Activated CD8-positive, alpha-beta memory T cell treated with anti-CD3 and anti-CD28 coated beads, Interleukin-2, amount 10 ng/mL, durations not matched to agents 7 days and 5 days (primary cell): ENCODE measurements at places on chromosomes 2 and 18. TPM values are rescaled to one million over a fixed set of nuclear protein-coding genes. Genes with fewer than 3 reads are reported as not detected.

SLC14A1 gene
- total RNA-seq = 6.8 TPM

MYOM1 gene
- 3.8 TPM for total RNA-seq

TUBA4B gene
- total RNA-seq = not detected

L3MBTL4 gene
- 0.05 TPM for total RNA-seq

ZNF804A gene
- not detected for total RNA-seq

UGT1A3 gene
- total RNA-seq = not detected

MAP4K4 gene
- total RNA-seq = 42.8 TPM

SH3BP4 gene
- 0.12 TPM for total RNA-seq

PAIP2B gene
- total RNA-seq = 1.5 TPM

PTPN2 gene
- total RNA-seq = 82.7 TPM

SERPINB12 gene
- not detected for total RNA-seq

ARHGAP28 gene
- total RNA-seq = not detected

ANXA4 gene
- total RNA-seq = 56.1 TPM

SCG2 gene
- total RNA-seq = 0.12 TPM

GALNT14 gene
- not detected for total RNA-seq

GAL3ST2 gene
- total RNA-seq = 0.20 TPM

MC4R gene
- total RNA-seq = not detected

INHA gene
- not detected for total RNA-seq

- DNase-seq = no peak
These were observed 332.9 kb downstream of the CDH2 start for GRCh38 chr18:27843783-27844777.

- no peak for DNase-seq
These were observed 46.3 kb upstream of the ITGB6 start for GRCh38 chr2:160246356-160246755.

- DNase-seq = no peak
These were observed 3.1 kb downstream of the SLC38A11 start for GRCh38 chr2:164952057-164952702.

DNA sequence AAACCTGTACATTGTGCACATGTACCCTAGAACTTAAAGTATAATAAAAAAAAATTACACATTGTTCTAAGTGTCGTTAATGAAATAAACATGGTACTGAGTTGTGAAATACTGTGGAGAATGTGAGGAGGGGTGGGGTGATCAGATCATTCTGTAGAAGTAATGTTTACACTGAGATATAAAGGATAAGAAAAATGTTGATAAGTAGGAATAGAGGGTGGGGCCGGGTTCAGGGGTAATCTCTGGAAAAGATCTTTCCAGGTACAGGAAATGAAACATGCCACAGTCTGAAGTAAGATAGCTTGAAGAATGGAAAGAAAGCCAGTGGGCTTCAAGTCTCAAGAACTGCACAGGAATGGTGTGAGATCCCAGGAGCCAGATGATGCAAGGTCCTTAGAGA lies 1482.4 kb downstream of the LRP1B start:
- no peak for DNase-seq

- no peak for DNase-seq
These were observed 1775.5 kb upstream of the CELF4 start for GRCh38 chr18:39341129-39341528.

DNA sequence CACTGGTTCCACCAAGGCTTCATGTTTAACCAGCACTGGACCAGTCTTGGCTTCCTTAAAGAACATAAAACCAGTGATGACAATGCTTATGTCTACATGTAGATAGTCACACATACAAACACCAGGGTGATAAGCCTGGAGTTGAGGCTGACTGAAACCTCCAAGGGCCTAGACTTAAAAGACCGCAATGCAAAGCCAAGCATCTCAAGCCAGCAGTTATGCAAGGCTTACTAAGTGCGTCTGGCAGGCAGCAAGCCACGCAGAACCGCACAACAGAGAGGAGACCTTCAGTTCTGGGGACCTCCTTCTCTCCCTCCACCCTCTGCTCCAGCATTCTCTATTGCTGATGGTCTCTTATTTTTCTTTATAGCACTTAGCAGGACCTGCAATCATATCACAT lies 63.2 kb upstream of the ACAA2 start:
- no peak for DNase-seq

DNA sequence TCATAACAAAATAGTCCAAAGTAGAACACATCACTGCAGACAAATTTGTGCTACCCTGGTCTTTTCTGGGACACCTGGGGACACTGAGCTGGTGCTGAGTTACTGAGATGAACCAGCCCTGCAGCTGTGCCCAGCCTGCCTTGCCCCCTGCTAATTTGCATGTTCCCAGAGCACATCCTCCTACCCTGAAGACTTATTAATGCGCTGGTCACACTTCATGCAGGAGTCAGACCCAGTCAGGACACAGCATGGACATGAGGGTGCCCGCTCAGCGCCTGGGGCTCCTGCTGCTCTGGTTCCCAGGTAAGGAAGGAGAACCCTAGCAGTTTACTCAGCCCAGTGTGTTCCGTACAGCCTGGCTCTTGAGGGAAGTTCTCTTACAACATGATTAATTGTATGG lies 1518.3 kb downstream of the RPIA start:
- no peak for DNase-seq

DNA sequence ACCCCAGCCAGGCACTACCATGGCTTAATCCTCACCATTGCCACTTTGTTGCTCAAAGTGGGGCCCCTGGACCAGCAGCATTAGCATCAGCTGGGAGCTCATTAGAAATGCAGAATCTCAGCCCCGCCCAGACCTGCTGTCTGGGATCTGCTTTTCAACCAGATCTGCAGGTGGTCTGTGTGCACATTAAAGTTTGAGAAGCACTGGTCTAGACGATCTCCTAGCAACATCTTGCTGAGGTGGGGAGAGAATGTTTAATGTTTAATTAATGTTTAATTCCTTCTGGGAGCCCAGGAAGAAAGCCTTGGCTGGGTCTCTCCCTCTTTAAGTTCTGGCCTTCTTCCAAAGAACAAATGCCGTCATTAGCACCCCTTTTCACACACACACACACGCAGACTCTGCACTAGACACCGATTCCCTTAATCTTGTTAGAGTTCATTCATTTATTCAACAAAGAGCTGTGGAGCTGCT lies 53.7 kb downstream of the EDAR start:
- DNase-seq = no peak

- no peak for DNase-seq
These were observed 682 bp upstream of the SCLY start for GRCh38 chr2:238060096-238060541.

DNA sequence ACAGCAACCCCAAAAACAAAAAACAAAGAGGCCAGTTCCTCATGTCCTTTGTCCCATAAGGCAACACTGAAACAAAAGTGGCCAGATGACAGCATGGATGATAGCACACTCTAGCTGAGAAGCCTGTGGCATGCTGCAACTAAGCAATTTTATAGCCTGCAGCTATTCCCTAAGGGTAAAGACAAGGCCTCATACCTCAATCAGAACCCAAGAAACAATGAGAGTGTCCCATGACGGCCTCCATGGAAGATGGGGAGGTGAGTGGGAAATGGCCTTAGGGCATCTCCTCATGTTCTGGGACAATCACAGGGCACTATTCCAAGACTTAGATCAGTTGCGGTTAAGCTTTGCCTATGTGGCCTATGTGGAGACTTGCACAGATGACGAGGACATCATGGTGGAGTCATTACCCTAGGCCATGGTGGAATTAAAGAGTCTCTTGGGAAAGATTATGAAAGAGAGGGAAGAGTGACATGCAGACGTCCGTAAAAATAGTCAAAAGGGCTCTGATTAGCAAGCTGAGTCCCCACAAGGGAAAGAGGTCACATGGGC lies 103.1 kb downstream of the INO80D start:
- no peak for DNase-seq

DNA sequence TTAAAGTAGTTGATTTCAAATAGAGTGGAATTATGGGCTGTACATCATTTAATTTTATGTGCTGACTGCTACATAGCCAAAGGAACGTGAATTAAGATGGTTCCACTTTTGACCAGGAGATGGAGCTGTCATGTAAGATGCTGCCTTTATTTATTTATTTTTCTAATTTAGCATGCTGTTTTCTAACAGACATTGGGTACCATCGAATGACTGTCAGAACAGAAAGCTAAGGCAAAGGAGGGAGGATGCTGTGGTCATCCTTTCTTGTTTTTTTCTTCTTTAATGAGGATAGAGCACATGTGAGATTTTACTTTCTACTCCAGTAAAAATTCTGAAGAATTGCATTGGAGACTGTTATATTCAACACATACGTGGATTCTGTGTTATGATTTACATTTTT lies at the start of gene SCN2A:
TSS of gene SCN2A (plus strand) at position 185 of the 400 bp plus-strand sequence. CDS start 56,410 bp downstream, outside the sequence.
- no peak for DNase-seq

- DNase-seq = no peak
These were observed 148.1 kb downstream of the BAZ2B start for GRCh38 chr2:159468257-159468656.

DNA sequence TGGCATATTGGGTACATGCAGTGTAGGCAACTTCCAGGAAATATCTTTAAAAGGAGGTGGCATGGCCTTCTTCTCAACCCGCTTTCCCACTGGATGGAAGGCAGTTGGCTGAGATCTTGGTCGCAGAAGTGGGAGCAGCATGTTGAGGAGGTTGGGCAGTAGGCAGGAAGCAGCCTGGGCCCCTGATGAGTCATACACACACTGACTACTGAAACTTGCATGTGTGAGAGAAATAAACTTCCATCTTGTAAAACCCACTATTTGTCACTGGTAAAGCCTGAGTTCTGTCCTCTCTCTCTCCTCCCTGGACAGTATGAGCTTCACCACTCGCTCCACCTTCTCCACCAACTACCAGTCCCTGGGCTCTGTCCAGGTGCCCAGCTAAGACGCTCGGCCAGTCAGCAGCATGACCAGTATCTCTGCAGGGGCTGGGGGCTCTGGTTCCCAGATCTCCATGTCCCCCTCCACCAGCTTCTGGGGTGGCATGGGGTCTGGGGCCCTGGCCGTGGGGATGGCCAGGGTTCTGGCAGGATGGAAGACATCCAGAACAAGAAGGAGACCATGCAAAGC lies 233.8 kb upstream of the SPRED2 start:
- DNase-seq = no peak

GRCh38 chr2:195279840-195280427 lies 377.1 kb upstream of the SLC39A10 start:
- DNase-seq = no peak

DNA sequence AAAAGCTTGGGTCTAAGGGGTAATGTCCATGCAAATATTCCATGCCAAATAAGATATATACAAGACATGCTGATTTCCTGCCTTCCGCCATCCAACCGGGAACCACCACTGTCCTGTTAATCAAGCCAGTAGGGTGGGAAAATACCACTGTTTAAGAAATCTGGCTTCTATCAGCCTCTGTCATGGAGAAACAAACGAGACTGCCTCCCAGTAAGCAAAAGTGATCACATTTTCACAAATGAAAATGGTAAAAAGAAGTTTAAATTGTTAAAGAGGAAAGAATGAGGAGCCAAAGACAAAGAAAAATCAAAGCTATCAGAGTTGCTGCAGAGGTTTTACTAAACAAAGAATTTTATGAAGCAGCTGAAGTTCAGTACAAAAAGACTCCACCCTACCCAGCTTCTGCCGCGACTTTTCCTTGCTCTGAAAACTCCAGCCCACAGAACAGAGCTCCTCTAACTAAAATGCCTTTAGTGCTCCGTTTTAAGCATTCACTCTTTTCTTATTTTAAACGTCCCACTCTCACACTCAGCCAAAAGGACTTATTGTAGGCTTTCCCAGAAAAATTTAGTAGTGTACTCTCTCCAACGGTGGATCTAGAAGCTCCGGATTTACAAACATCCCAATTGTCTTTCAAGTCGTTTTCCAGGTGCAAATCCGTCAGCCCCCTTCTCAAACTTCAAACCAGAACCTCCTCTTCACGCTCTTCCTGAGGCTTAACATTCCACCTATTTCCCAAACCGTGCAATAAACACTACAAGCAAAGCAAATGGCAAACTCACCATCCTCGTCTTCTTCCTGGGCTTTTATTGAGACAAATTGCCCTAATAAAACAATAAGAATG lies 613 bp downstream of the COL5A2 start:
- DNase-seq = no peak

- DNase-seq = no peak
These were observed 16.2 kb downstream of the EPB41L3 start for GRCh38 chr18:5527603-5528002.

DNA sequence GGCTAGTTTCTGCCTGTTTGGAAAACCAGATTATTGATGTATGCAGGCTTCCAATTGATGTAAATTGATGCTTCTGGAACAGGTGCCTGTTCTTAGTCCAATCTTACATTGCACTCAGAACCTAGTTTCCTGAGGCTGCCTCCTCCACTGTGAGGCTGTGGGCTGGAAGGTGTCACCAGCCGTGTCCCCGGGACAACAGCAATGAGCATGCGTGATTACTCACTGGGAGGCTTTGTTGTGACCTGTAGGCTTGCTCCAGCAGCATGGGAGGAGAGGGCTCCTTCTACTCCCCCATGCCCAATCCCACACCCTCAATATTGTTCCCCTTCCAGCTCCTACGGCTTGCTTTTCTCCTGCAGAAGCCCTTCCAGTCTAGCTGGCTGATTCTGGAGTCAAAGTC lies 11.1 kb downstream of the RSAD2 start:
- DNase-seq = no peak

GRCh38 chr2:184357033-184357432 lies 241.3 kb upstream of the ZNF804A start:
- DNase-seq = no peak

GRCh38 chr2:70122470-70122869 lies 35.2 kb downstream of the PCBP1 start:
- no peak for DNase-seq

- no peak for DNase-seq
These were observed 12.6 kb upstream of the LONRF2 start for GRCh38 chr2:100334929-100335328.

DNA sequence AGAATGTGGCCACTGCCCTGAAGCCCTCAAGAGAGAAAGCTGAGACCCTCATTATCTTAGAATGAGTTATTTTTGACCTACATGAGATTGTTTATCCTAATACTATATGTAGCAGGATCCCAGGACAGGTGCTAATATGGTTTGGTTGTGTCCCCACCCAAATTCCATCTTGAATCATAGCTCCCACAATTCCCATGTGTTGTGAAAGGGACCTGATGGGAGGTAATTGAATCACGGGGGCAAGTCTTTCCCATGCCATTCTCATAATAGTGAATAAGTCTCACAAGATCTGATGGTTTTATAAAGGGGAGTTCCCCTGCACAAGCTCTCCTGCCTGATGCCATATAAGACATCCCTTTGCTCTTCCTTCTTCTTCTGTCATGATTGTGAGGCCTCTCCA lies 76.8 kb downstream of the CCBE1 start:
- no peak for DNase-seq

- DNase-seq = peak; percentile 55
These were observed 325.6 kb upstream of the VRK2 start for GRCh38 chr2:57720728-57721627.

GRCh38 chr2:149645391-149645790 lies 57.8 kb upstream of the MMADHC start:
- DNase-seq = no peak

- DNase-seq = no peak
These were observed 68.4 kb downstream of the ACOXL start for GRCh38 chr2:110800611-110801402.

- DNase-seq = no peak
These were observed 441 bp downstream of the MPHOSPH10 start for GRCh38 chr2:71130905-71131244.
